ELR (cell line): ENCODE measurements at places on chromosomes 6 and 20.

GRCh38 chr6:118896339-118897136 lies 2.6 kb downstream of the ASF1A start:
- peak; percentile 85 for DNase-seq

- DNase-seq: no peak
Measured at GRCh38 chr6:15096894-15097837, 148.7 kb upstream of the JARID2 start.

- no peak for DNase-seq
Measured at GRCh38 chr20:41191562-41192500, 54.5 kb downstream of the PLCG1 start.

- no peak for DNase-seq
Measured at GRCh38 chr6:90811596-90812226, 224.8 kb upstream of the MAP3K7 start.

DNA sequence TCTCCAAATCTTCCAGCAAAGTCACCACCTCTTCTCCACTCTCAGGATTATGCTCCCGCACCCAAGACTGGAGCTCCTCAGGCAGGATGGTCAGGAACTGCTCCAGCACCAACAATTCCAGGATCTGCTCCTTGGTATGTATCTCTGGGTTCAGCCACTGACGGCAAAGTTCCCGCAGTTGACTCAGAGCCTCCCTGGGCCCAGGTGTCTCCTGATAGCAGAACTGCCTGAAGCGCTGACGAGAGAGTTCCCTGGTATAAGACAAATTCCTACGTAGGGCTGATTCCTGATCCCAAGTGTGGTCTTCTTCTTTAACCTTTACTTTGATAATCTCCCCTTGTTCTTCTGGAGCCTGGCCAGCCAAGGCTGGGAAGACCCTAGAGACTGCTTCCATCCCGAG lies 60.6 kb downstream of the GPX5 start:
- no peak for DNase-seq

DNA sequence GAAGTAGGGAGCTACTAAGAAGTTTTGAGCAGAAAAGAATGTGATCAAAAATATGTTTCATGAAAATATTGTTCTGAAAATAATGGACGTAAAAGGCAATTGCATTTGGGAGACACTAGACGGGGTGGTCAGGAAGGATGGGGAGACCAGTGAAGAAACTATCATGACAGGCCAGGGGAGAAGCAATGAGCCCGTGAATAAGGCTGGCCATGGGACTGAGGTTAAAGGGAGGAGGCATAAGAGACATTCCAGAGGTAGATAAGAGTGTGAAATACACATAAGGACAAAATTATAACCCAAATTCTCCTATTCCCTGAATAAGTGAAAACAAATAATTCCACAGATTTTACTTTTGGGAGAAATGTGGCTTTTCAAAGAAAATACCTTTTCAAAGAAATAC lies 51.7 kb downstream of the MARCKS start:
- no peak for DNase-seq

DNA sequence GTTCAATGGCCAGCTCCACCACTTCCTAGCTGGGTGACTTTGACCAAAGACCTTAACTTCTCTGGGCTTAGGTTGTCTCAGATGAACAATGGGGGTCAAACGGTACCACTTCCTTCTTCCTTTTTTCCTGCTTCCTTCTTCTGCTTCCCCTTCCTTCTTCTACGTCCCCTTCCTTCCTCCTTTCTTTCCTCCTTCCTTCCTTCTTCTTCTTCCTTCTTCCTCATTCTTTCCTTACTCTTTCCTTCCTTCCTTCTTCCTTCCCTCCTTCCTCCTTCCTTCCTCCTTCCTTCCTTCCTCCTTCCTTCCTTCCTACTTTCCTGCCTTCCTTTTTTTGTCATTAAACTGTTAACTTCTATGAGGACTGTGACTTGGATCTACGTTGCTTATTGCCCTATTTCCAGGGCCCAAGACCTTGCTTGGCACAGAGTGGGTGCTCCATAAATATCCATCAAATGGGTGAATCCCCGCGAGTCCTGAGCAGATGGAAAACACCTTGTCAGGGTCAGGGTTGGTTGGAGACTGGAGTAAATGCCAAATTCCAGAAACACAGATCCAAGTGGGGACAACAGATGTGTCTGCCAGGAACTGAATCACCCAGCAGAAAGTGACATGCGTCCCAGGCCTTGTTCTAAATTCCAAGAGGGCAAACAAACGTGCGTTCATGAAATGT lies 243.3 kb downstream of the PREX1 start:
- no peak for DNase-seq

DNA sequence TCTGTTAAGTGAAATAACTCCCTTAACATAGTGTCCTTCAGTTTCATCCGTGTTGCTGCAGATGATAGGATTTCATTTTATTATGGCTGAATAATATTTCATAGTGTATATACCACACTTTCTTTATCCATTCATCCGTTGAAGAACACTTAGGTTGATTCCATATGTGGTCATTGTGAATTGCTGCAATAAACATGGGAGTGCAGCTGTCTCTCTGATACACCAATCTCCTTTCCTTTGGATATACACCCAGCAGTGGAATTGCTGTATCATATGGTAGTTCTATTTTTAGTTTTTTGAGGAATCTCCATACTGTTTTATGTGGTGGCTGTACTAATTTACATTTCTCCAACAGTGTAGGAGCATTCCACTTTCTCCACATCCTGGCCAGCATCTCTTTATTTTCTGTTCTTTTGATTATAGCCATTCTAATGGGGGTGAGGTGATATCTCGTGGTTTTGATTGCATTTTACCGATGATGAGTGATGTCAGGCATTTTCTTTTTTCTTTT lies 193.2 kb downstream of the SLC16A10 start:
- no peak for DNase-seq

DNA sequence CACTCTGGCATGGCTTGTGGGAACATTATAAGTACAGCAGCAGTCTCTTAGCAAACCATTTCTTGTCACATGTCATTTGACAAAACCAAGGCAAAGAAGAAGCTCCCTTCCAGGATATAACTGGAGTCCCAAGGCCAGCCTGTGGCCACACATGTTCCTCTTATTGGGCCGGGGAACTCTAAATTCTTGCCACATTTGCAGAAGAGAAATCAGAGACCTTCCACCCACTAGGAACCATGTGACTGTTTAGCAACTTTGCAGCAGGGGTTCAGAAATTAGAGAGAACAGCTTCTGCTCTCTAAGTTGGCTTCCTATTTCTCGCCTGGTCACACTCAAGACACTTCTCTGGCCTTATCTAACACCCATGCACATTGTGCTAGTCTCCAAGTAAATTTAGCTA lies 20.4 kb upstream of the MEP1A start:
- no peak for DNase-seq
